Stimulated activated CD4-positive, alpha-beta T cell treated with anti-CD3 and anti-CD28 coated beads, Interleukin-4, amount 100 ng/mL, for 4 hours (primary cell): ENCODE measurements at places on chromosomes 5 and 9.

GRCh38 chr5:61991430-61991829 is 314.6 kb upstream of the KIF2A start:
- no peak for DNase-seq

DNA sequence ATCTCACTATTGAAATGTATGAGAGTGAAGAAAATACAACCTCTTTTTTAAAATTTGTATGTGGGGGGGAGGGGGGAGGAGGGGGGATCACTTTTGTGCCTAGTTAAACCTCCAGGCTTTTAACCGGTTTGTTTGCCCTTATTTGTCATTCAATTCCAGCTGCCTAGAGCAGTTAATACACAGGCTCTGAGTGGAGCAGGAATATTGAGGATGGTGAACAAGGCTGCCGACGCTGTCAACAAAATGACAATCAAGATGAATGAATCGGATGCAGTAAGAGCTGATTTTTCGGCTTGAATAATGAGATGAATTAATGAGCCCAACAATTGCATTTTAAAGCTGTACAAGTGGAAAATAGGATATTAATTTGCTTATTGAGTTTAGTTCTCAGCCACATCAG is 28.7 kb upstream of the SNX24 start:
- DNase-seq, result no peak

DNA sequence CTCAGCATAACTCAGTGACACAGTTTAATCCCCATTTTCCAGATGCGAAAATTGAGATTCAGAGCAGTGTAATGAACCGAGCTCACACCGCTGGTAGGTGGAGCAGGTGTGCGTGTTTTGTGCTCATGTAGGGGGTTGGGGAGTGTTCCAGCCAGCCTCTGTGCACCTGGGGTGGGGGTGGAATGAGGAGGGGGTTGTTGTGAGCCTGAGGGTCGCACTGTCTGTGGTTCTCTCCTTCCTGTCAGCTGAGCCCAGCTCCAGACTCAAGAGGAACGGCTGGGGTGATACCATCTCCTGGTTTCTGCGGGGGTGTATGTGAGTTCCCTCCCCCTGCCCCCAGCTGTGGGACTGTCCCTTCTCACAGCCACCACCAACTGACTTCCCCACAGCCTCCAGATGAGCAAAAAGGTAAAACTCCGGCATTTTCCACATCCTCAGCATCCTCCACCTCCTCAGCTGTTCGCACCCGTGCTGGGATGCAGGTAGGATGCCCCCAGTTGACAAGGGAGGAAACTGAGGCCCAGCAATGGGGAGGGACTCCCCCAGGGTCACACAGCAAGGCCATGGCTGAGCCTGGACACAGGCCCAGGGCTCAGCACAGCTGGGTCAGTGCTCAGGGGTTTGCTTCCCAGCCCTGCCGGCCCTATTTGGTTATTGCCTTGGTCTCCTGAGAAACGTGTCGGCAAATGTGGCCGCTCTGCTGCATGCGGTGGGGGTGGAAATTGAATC is 2.1 kb downstream of the SH2D3C start:
- peak; percentile 78 for DNase-seq

DNA sequence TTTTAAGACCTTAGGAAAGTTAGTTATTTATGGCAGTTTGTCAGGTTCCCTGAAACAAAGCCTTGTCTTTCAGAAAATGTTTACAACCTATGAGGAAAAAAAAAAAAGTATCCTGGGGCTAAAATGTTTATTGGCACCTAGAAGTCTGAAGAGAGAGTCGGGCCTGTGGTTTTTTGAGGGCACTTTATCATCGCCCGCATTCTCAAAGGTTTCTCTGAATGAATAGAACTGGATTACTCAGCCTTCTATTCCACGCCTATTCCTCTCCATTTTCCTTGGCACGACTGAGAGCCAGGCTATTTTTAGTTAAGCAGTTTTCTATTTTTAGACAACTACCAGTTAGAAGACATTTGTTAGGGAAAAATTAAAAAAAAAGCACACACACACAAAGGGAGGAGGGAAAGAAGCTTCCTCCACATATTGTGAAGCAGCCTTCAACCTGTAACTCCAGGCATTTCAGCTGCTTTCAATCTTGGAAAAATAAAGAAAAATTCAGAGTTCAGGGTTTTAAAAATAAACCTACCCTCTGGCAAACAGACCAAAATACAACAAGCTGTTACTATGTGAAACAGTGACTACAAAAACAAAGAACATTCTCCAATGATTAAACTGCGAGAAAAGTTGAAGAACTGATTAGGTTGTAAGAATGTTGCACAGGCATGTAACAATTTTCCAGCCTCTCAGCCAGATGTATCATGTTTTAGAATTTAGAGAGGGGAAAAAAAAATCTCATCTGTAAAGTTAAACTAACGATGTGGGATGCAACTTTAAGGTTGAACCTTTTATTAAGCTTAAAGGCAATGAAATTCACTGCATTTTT is 97.0 kb downstream of the MEF2C start:
- DNase-seq, result no peak

DNA sequence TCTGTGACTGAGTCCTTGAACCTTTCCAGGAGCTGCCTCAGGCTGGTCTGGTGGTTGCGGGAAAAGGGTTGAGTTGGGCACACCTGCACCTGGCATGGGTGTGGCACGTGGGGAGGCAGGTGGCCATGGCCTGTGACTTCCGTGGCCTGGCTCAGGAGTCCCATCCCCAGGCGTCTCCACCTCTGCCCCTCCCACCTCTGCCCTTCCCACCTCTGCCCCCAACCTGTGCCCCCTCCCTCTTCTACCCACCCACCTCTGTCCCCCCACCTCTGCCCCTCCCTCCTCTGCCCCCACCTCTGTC is 1.9 kb upstream of the QRFP start:
- no peak for DNase-seq

- no peak for DNase-seq
Observed at GRCh38 chr9:134167530-134167931, 3.2 kb upstream of the RNU6ATAC start.

DNA sequence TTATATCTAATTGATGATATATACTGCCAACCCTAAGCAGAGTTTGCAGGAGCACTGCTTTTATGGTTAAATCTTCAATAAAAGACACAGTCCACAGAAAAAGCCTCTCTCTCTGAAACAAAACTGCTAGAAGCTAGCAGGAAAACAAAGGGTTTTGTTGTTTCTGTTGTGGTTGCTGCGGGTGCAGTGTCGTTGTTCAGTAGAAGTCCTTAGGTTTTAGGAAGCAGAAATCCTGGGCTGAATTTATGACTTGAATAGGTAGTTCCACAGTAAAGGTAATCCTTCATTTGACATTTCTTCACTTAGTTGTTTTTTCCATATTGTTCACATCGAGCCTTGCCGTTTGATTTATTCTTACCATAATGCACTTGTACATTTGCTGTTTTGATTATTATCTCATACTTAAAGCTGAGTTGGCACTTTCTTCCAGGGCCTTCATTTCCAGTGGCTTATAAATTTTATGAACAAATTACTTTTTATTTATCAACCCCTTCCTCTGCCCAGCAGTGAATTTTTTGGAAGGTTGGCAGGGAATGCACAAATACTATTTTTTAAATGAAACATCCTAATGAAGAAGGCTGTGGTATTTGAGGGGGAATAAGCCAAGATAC is 209.6 kb upstream of the SLC30A5 start:
- no peak for DNase-seq

DNA sequence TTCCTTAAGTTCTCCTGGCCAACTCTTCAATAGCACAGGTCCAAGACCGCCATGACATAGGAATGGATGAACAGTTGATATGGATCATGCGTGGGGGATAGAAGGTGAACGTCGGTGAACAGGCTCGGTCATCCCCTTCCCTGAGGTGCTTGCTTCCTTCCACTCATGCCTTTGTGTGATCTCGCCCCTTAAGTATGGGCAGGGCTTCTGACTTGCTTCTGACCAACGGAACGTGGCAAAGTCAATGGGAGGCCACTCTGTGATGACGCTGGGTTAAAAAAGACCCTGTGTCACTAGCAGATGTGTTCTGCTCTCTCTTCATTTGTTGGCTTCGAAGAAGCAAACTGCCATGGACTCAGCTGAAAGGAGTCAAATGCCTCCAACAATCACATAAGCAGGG is 240.5 kb upstream of the TUT7 start:
- no peak for DNase-seq

GRCh38 chr9:133089271-133089671 is 27.5 kb downstream of the CEL start:
- DNase-seq, result no peak

DNA sequence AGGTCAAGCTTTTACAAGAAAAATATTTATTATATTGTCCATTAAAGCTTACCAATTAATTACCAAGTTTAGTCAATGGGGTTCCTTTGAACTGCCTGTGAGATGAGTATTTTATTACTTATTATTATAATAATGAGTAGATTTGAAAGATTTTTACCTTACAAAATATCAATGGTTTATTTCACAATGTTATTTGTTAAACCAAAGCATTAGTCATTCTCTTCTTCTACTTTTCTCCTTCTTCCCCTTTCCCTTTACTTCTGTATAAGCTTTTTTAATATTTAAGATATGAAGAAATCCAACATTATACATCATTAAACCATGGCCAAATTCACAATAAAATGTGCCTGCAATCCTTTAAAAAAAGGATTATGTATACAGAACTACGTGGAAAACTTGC is 369.5 kb downstream of the ARL15 start:
- DNase-seq, result no peak

DNA sequence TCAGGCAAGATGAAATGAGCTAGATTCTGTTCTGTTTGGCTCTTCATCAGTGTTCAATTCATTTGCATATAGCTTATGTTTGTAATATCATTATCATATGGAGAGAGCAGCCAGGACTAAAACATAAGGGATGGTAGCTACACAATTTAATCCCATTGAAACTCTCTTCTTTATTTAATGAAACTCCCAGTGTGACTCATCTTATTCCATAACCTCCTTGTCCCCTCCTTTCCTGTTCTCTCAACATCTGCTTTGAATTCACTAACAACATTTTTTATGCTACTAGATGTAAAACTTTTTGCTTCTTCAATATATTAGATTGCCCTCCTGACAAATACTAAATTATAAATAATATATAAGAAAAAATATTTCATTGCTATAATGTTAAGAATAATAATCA is 1823.4 kb downstream of the MAT2B start:
- DNase-seq, result no peak

DNA sequence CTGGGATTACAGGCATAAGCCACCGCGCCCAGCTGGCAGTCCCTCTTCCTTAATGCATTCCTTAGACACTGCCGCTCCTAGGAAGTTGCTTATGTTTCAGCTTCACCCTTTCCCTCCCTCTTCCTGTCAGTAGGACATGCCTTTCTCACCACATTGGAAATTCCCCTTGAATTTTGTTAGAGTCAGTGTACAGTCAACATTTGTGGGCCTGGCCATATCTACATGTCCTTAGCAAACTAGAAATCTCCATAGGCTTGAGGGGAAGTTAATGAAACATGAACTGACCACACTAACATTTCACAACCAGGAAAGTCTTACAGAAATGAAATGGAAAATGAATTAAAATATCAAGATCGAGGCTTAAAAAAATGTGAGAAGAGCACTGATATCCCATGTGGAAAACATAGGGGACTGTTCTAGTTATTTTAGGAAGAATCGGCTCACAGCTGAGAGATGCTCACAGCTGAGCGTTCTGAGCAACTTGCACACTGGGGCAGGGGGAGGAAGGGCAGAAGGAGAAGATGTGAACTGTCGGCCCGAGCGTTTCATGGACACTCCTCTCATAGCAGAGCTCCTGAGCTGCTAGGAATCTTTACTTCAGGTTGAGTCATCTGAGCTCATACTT is 21.1 kb upstream of the LVRN start:
- no peak for DNase-seq

- no peak for DNase-seq
Observed at GRCh38 chr9:135479469-135480052, at the start of gene PPP1R26. Gene PPP1R26 (plus strand): TSS chr9:135479782. CDS start chr9:135484511, 4,729 bp downstream.

- DNase-seq, result no peak
Observed at GRCh38 chr9:101126556-101126955, 98.0 kb downstream of the PLPPR1 start.

- no peak for DNase-seq
Observed at GRCh38 chr9:86547571-86547970, 193.4 kb upstream of the TUT7 start.

DNA sequence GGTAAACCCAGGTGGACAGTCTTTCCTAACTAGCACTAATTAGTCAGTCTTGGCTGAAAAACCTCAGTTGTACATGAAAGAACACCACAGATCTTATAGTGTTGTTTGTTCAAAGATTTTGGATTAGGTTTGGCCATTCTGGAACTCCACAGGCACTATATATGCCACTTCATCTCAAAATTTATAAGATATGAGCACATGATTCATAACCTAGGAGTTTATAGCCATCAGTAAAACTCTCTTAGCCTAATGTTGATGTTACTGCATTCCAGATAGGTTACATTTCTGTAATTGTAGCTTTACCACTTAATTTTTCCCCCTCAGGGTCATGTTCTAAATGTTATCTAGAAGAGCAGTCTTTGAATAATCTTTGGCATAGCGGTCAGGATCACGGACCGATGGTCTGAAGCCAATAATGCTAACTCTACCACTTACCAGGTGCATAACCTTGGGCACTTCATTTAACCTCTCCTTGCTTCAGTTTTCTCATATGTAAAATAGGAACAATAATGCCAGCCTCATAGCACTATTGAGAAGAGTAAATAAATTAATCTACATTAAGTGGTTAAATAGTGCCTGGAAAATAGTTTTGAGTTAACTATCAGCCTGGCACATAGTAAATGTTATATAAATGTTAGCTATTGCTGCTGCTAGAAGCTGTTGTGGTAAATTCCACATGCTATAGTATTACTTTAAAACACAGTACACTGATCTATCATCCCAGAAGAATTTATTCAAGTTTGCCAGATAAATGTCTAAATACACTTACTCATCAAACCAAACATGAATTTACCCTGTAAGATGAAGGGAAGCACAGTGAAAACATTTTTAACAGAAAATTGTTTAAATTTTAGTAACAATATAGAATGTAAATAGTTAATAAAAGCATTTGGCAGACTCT is 743.9 kb downstream of the NR2F1-AS1 start:
- DNase-seq, result no peak

- no peak for DNase-seq
Observed at GRCh38 chr9:15295761-15296405, 11.1 kb downstream of the TTC39B start.

DNA sequence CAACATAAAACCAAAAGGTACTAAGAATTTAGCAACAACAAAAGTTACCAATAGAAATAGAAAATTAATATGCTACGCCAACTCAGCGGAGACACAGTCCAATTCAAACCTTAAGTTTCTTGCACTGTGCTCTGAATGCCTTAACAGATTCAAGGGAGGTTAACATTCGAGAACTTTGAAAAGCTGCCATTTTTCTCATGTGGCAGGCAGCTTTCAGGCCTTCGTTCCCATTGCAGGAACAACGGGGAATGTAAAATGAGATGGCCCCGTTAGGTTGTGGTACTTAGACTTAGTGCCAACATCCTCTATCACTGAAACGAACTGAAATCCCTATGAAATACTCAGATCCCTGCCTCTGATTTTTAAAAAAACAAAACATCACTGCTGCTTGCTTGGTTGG is 22.4 kb downstream of the FNBP1 start:
- no peak for DNase-seq
